ENCODE measurements at places on chromosomes 6 and 20.

DNA sequence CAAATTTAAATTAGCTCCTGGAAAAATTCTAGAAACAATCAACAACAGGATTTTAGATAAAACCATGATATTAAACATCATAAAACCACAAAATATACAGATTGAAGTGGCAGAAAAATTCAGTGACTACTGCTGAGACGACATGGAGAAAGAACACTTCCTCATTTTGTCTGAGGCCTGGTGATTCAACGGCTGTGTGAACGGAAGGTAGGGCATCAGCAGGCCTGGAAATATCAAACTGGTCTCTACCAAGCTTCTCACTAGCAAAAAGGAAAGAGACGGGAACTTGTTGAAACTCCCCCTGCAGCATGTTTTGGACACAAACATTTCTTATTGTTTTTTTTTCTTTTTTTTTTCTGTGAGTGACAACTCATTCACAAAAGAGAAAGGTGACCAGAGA, 58.0 kb upstream of the AHI1 start:
- no peak for DNase-seq

- DNase-seq: no peak
These were observed 29.8 kb downstream of the AIG1 start for GRCh38 chr6:143090314-143091044.

DNA sequence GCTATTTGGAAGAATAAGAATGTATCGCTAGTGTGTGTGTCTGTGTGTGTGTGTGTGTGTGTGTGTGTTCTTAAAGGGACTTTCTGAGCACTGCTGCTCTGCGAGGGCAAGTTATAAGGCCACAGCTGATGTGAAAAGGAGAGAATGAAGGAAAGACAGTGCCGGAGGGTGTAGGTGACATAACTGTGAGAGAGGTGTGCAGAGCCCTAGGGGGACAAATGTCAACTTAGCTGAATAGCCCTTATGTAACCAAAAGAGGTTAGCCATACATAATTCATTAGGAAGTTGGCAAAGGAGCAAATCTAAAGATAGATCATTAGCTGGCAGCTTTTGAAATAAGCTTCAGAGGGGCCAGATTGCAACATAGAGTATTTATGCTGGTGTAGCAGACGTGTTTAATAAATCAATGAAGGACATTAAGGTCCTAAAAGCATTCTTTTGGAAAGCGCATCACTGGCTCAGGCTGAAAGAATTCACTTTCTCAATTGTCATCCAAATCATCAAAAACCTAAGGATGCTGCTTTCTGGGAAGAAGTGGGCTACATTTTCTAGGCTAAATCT, 81.0 kb downstream of the NDUFAF5 start:
- DNase-seq: no peak

DNA sequence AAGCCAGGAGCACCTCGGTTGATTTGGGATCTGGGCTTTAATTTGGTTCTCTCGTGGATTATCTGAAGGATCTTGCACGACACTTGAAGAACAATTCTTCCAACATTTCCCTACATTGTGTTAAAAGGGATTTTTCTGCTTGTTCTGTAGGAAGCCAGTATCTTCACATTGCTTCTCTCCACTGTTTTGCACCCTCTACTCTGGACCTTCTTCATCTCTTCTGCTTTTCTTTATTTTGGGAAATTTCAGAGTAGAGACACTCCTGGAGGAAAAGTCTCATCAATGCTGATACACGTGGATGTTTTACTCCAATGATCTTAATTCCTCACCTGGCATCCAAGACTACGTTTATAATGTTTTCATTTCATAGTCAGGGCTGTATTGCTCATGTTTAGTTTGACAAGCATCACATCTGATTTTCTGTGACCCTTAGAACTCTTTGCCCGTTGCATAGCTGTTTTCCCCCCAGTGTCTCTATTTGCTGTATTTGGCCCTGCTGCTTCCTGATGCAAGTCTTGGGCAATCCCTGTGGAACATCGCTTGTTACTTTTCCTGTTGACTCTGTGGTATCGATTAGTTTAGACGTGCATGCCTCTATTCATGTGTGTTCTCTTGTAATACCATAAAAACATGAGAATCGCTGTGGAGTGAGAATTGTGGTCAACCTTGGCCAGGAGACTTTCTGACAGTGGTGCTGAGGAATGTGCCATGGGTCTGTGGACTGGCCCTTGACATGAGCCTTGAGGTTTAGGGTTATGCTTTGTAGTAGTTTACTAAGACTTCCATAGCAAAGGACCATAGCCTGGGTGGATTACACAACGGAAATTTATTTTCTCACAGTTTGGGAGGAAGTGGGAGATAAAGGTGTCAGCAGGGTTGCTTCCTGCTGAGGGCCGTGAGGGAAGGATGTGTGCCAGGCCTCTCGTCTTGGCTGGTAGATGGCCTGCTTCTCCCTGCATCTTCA, 12.5 kb downstream of the PLCB1 start:
- no peak for DNase-seq

DNA sequence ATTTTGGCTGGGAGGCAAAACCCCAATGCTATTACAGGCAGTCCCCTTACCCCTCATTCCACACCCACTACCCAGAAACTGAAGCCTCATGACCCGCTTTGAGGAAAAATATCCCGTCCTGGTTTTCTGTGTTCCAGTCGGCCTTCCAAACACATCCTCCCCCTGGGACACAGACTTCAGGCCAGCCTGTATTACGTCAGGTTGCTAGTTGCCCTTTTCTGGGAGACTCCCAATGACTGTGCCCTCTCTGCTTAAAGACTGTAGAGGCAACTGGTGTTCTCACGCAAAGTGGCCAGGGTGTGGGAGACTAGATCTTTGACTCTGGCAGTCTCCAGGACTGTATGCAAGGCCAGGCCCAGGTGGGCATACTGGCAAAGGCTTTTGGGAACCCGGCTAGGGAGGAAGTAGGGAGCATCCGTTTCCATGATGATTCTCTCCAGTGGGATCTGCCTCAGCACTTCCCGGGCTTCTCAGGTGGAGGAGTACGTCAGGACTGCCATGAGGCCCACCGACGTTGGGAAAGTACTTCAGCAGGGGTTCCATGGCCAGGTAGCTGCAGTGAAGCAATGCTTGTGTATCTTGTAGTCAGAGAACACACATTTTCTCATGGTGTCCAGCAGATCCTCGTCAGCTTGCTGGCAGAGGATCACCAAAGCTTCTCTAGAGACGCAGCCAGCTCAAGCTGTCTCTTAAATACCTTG, 34.9 kb downstream of the DYNLT1 start:
- no peak for DNase-seq

GRCh38 chr20:43560974-43561373, 2.1 kb downstream of the SGK2 start:
- DNase-seq: no peak

DNA sequence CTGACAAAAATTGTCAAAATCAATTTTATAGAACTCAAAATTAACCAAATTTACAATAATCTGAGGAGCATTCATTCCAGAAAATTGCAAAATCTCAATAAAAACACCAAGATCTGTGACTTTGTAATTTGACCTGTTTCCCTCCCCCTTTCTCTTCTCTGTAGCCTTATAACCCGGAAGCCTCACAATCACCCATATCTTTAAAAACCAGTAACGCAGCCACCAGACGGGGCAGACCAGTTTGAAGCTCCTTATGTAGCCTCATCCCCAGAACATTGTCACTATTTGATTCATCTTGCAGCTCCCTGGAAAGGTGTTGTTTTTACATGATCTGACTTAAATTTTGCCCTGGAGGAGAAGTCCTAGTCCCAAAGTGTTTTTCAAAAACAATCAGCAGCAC, 27.5 kb upstream of the TGM6 start:
- DNase-seq: no peak

- DNase-seq: no peak
These were observed 898.9 kb upstream of the ADGRB3 start for GRCh38 chr6:67736161-67736560.

DNA sequence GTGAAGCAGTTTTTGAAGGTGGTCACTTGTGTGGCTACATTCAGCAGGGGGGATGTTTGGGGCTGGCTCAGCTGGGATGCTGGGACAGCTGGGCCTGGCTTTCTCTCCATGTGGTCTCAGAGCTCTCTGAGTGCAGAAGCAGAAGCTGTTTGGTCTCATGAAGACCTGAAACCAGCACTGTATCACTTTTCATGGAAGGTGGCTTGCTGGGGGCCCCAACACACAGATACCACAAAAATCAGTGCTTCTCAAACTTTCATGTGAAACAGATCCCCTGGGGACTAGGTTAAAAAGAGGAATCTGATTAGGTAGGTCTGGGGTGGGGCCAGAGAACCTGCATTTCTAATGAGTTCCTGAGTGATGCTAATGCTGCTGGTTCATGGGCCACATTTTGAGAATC, 347.3 kb downstream of the DHX35 start:
- DNase-seq: no peak

DNA sequence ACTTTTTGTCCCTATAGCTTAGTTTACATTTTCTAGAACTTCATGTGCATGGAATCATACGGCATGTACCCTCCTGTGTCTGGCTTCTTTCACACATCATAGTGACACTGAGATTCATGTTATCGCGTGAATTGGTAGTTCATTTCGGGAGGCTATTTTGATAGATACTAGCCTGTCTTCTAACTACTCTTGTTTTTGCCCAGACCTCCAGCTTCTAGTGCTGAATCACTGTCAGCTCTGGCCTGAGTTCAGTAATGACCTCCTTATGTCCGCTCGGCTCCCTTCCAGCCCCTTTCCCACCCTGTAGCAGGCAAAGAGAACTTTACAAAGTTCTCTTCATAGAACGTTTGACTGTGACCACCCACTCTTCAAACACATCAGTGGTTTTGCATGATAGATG, 14.1 kb downstream of the MYBL2 start:
- DNase-seq: no peak

DNA sequence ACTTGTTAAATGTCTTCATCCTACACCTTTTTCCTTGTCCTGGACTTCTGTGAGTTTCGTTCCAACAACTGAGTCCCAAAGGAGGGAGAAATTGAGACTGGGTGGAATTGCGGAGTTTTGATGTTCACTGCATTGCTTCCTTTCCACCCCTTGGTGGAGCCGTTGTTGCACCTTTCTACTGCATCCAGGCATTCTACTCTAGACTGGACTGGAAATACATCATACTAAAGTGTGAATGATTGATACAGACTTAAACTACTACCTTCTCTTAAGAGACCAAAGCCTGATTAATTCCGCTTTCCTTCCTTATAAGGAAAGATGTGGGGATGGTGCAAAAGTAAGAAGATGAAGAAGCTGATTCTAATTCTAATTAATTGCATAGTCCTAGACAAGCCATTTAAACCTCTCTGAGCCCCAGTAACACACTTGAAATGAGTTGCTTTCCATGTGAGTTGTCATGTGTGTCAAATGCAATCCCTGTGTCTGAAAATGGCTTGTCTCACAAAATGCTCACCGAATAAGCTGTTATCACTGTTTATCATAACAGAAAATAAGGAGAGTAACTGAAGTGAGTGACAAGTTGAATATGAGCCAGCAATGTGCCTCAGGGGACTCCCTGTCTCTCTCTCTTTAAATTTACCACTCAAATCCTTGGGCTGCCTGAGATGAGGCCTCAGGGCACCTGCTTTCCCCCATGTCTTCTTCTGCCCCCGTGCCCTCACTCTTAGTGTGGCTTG, 338.3 kb upstream of the CHD6 start:
- DNase-seq: no peak
